ENCODE measurements at places on chromosomes 12 and 14.

DNA sequence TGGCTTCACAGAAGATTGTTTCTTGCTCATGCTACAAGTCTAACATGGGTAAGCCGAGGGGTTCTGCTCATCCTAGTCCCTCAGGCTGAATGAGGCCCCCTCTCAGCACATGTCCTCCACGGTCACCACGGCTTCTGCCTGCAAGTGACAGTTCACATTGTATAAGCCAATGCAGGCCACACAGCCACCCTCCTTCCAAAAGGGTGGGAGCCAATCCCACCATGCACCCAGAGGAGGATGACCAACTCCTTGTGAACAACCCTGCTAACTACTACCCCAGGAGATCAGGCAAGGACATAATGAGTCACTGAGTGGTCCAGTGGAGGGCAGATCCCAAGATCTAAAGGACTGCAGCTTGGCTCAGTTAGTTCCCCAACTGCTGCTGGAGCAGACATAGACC, 6.1 kb downstream of the SPRING1 start:
- DNase-seq, result no peak

DNA sequence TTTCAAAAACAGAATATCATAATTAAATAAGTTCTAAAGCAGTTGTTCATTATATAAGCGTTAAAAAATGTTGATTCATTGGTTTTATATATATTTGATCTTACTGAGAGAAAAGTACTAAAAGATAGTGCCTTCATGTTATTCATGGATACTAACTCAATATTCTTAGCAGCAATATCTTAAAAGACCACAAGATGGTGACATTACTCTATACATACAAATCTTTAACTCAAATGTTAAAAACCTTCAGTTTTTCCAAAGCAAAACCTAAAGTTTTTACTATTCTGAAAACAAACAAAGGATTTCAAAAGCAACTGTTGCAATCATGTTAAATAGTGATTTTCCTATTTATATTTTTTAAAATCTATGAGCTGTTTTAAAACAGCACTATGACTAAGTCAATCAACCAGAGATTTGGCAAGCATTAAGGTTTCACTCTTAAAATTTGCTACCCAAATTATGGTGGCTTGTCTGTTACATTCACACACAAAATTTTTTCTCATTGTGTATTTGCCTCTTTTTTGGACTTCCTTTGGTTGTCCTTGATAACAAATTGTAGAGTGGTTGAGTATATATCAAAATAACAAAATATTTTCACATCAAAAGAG, 50.1 kb upstream of the RERGL start:
- no peak for DNase-seq

DNA sequence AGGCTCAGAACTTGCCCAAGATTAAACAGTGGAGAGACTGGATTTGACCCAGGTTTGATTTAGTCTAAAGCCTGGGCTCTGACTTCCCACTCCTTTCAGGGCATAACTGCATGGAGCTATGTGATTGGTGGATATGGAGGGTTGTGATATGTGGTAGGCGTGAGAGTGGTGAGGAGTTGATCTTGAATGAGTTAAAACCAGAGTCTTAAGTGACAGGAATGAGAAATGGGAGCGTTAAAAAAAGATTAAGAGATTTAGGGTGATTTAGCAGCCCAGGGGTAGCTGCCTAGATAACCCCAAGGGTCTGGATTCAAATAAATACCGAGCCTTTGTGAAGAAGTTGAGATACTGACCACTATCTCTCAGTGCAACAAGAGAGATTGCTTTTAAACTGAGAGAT, 8.4 kb downstream of the SYNDIG1L start:
- DNase-seq, result no peak

- DNase-seq, result no peak
Observed at GRCh38 chr12:77253321-77253720, 188.0 kb upstream of the E2F7 start.

GRCh38 chr12:11499806-11500187, 104.4 kb upstream of the PRB2 start:
- DNase-seq, result no peak

DNA sequence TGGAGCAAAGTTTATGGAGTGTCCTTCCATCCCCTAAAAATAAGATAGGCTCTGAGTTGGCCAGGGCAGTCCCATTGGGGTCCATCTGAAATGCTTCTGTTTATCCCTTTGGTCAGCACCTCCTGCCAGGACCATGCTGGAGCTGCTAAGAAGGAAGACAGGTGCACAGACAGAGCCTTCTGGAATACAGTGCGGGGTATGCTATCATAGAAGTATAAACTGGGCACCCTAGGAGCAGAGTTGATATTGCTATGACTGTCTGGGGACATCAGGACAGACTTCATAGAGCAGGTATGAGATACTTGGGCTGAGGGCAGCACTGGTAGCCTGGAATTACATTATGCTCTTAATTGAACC, 170.4 kb upstream of the HIF1A start:
- no peak for DNase-seq

DNA sequence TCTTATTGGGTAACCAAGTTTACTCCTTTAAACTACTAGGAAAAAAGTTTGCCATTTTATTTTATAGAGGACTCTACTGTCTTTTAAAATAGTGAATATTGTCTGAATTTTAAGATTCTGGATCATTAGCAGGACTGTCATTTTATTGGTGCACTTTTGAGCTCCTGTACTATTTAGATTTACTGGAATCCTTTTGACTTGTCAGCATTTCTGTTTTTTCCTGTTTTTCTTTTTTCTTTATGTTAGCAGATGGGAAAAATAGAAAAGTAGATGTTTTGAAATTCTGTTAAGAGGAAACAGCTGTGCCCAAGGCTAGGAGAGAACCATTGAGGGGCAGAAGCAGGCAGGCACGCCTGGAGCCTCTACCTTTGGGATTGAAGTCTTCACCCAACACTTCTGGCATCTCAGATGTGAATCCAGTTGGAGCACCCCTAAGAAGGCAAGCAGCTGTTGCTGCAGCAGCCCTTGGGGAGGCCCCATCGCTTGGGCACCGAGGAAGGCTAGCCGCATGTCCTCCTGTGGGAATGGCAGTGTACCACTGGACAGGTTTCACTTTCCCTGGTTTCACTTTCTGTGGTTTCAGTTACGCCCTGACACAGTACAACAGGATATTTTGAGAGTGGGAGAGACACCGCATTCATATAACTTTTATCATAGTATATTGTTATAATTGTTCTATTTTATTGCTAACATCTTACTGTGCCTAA, 11.5 kb downstream of the RIMKLB start:
- no peak for DNase-seq

DNA sequence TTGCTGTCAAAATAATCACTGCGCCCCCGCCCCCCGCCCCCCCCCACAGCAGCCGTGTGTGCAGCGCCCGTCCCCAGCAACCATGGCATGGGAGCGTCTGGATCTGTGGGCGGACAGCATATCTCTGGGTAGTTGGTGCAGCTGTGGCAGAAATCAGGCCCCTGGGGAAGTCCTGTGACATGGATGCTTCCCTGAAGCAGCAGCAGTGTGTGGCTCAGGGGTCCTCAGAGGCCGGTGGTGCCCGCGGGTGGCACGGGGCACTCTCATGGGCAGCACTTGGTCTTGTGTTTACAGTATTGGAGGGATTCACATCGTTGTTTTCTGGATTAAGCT, 19.2 kb downstream of the XRCC3 start:
- DNase-seq, result peak; percentile 26

- DNase-seq, result no peak
Observed at GRCh38 chr14:96631621-96632362, 129.6 kb downstream of the PAPOLA start.

DNA sequence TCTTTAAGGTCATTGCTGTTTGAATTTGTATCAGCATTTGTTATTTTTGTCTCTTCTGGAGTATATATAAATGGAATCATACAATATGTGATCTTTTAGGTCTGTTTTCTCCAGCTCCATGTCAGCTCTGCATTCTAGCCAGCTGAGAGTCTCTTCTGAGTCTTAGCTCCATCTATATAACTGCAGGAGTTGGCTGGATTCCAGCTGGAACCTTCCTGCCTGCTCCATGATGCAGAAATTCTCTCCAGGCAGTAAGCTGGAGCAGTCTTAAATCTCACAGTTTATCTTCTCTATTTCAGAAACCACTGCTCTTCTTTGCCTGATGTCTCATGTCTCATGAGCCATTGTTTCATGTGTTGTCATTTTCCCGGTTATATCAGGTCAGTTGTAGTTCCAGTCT, 827.6 kb downstream of the NRXN3 start:
- DNase-seq, result no peak

GRCh38 chr12:109952160-109952858, 43.9 kb downstream of the GIT2 start:
- DNase-seq, result no peak

DNA sequence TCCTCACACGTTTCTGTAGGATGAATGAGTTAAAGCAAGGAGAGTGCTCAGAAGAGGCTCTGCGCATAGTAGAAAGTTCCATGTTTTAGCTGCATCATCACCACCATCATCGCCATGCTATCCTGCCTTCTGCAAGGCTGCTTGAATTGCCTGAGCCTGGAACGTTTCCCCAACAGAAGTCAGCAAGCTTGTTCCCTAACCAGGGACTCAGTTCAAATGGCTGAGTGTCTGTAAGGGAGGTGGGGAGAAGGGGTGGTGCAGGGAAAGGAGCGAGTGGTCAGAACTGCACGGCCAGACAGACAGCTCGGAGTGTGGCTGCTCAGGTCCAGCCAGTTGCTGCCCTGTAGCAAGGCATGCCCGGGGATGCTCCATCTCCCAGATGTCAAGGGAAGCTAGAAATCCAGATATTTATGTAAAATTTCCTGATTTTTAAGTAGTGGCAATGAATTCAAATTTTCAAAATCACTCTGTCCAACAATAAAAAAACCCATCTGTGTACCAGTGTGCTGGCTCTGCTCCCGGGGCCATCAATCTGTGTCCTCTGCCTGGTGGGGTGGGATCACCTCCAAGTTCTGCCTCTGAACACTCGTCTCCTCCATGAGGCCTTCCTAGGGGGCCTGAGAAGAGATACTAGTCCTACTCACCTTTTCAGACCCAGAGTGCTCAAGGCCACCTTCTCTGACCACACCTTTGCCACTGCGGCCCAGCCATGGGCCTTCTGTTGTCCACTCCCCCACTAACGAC, 162.7 kb downstream of the FOXN3 start:
- no peak for DNase-seq

DNA sequence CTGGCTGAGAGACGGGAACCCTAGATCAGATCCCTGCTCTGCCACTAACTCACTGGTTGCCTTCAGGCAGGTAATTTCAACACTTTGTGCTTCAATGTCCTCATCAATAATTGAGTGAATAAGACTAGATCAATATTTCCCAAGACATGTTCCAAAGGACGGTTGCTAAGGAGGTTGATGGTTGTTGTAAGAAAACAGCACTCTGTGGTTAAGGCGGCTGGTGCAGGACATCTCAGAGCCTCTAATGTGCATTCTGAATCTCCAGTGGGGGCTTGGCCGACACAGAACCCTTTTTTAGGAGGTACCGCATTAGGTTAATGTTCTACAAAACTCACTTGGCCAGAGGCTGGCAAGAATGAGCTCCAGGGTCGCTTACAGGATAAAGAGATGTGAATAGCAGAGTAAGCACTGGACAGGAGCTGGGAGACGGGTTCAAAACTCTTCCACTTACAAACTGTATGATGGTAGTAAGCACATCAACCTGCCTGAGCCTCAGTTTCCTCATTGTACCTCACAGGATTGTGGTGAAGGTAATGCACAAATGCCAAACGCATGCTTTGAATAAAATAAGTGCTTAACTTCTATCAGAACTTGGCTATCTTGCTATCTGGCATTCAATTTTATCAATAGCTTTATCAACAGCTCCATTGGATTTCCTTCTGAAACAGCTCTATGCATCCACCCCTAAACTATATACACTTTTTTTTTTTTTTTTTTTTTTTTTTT, 136.9 kb upstream of the PARP11 start:
- no peak for DNase-seq

DNA sequence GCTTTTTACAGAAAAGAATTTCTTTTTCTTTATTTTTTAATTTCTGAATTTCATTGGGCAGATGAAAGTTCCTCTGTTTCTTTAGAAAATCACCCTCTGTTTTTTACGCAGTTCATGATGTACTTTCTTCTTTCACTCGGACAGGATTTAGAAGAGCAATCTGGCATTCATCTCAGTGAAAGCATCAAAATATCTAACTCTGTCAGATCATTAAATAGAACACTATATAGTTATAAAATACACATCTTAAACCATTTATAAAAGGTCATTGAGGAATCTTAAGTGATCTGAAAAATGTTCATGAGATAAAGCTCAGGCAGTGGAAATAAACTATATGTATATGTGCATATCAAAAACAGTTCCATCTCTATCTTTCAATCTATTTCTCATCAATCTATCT, 3.9 kb downstream of the IFNG-AS1 start:
- DNase-seq, result no peak

GRCh38 chr12:14399871-14400270, 34.4 kb downstream of the ATF7IP start:
- no peak for DNase-seq

- DNase-seq, result no peak
Observed at GRCh38 chr12:18446061-18446644, 184.8 kb downstream of the PIK3C2G start.

DNA sequence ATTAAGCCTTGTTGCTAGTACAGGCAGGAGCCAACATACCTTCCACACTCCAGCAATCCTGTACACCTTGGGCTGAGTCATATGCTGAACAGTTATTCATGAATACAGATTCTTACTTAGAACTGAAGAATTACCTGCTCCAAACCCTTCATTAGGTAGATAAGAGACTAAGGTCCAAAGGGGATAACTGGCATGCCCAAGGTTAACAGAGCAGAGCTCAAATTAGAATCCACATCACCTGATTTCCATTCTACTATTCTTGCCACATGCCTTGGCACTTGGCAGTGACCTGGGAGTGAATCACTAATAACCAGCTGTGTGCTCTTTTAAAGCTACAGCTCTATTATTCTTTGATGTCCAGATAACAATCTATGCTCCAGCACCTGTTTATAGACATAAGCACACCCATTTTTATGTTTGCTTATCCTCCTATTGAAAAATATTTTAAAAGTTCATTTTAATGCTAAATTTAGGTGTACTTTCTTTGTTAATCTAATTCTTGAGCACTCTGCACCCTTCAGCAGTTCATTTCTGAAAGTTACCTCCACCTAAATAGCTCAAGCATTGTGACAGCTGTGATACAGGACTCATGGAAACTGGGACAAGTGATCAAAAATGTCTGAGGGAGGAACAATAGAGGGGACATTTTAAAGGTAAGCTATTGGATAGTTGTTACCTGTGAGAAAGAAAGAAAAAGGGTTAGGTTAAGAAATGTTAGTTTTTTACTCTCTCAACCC, 19.4 kb downstream of the LPCAT3 start:
- DNase-seq, result no peak

GRCh38 chr14:95225251-95225887, 68.0 kb upstream of the DICER1 start:
- DNase-seq, result no peak

Data from lower lobe of right lung (tissue), 2 donors.